ENCODE measurements at places on chromosomes 12 and 14. TPM values are rescaled to one million over a fixed set of nuclear protein-coding genes. Genes with fewer than 3 reads are reported as not detected.

DNA sequence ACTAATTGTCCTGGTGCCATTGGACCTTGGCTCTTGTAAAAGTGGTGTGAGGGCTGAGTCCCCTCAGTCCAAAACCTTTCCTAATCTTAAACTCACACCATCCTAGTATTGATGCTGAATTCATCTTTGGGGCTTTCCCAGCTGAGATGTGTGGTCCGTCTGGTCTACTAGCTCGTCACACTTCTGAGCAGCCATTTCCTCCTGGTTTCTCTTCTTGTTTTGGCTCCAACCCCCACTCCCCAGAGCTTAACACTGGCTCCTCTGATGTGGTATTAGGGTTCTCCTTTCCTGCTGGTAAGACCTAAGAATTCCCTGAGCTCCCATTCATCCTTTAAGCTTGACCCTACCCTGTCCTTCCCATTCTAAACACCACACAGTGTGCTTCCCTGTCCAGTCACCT lies 900.6 kb downstream of the VRK1 start:
- DNase-seq = no peak

- peak; percentile 93 for DNase-seq
Observed at GRCh38 chr12:69908203-69908602, 83.2 kb downstream of the MYRFL start.

PDE6H gene
- not detected for total RNA-seq

DNA sequence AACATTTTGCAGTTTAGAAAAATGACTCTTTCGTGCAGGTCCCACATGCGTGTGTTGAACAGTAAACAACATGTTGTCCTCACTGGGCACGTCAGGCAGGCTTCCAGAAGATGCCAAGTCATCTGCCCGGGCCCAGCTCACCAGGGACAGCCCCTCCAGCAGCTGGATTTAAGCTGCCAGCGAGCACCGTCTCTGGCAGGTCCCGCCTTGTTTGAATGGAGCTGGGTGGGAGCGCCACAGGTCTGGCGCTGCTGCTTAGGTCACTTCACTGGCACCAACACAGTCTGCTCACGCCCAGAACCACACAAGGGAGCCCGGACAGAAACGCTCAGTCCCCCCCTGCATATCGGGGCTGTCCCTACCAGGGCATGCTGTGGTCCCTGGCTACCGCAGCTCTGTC lies 33.1 kb upstream of the MMP17 start:
- DNase-seq = no peak

Data from pulmonary artery endothelial cell (primary cell).